NB4 (cell line): ENCODE measurements at places on chromosomes 6 and 20.

DNA sequence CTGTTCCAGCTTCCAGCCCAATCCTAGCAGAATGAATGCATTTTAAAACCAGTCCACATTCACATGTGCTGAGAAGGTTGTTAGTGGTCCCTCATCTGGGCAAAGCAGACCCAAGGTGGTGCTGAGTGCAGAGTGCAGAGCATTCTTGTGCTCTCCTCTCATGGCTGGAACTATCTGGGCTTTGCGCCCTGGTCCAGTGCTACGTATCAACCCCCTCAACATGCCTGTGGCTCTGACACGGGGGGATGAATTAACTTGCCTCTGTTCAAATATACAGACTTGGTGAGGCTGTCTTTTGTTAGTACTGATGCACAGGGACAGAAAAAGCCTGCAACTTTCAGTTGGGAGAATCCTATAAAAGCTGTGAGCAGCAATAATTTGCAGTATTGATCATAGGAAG, 42.5 kb downstream of the PANK2 start:
- DNase-seq: no peak

DNA sequence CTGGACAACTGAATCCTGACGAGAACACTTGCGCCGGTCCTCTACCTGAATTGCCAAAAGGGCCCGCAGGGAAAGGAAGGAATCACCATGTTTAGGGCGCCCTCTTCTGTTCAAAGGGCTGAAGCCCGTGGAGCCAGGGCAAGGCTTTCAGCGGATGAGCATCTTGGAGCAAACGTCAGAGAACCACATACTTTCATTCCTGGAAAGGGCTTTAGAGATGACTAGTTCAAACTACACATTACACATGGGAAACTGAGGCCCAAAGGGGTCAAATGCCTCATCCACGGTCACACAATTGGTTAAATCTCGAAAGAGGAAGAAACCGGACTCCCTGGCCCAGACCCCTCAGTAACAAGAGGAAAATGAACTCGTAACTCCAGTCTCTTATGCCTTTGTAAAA, 11.5 kb upstream of the ZNF133 start:
- peak; percentile 71 for DNase-seq

- DNase-seq: no peak
Observed at GRCh38 chr6:73367761-73368355, 1.8 kb downstream of the OOEP start.

DNA sequence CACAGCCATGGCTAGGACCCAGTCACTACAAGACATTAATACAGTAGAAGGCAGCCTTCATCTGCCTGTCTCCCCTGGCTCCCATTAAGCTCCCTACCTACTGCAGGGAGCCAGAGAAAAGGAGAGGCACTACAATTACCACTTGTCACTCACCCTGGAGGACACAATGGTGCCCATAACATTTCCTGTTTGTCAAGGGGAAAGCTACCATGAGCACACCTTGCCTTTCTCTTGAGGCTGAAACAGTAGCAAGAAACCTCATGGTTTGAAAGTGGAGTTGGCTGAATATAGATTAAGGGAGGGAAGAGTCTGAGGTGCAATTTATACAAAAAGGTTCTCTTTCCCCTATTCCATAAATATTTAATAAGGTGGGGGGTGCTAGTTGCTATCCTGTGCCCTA, 27.9 kb downstream of the STK38 start:
- no peak for DNase-seq

GRCh38 chr20:2213401-2213800, 82.4 kb upstream of the TGM3 start:
- DNase-seq: no peak

GRCh38 chr6:72624557-72625160, 2.8 kb downstream of the KCNQ5 start:
- DNase-seq: peak; percentile 77

DNA sequence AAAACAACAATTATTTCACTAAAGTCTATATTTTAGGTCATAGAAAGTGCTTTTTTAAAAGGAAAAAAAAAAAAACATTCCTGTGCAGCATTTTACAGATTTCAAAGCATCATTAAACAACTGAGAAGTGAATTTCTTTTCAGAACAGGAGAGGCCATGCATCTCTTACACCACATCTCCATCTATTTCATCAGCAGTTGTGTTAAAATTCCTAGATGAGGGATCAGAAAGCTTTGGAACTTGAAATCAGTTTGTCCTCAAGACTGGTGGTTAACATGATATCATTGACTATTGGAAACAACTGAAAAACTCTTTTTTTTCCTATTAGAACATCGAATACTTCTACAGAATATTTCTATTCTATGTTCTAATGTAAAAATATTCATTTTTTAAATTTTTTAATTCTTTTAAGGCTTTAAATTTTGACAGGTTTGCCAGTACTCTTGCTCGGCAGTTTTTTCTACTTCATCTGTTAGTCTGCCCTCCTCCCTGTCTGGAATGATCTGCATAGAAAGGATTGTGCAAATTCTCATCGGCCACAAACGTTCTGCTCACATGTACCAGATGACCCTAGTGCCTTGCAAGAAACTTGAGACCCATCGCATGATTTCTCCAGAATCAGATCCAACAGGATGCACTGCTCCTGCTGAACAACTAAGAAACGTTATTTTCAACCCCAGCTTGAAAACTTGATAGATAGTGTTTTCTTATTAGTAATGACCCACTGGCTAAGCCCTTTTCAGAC, 411.0 kb upstream of the AGPAT4 start:
- no peak for DNase-seq

DNA sequence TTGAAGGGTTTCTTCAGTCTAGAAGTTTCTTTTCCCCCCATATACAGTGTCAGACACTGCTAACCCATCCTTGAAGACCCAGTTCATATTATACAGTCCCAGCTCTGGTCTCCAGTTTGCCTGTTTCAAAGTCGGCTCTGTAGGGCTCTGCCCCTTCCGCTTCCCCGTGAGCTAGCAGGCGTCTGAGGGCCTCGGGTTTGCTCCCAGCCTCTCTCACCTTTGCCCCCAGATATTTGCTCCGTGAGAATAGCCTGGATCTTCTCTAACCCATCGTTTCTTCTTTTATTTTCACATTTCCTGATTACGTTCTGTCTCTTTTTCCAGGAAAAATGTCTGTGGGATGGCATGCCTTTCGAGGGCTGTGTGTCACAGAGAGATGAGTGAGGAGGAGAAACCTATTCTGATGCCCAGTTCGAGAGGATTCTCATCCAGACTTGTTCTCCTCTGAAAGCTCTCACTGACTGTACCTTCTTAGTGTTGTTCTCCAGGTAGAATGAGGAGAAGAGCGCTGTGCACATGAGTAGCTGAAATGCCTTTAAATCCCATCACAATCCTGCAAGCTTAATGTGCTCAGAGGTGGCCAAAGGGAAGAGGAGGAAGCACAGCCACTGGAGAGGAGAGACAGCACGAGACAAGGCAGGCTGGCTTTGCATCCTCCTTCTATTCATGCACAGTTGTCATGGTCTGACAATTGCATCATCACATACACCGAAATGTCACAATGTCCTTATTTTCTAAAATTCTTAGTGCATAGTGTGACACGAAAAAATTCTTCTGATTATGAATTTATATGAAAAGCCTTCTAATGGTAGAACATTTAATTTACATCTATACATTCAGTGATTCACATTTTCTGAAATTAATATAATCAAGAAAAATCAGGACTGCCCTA, 171.1 kb downstream of the FOXA2 start:
- DNase-seq: peak; percentile 2

- DNase-seq: no peak
Observed at GRCh38 chr6:23448281-23448680, 677.7 kb upstream of the NRSN1 start.
